Ascending aorta (tissue), 2 donors: ENCODE measurements at places on chromosomes 11 and 22. TPM values are rescaled to one million over a fixed set of nuclear protein-coding genes. Genes with fewer than 3 reads are reported as not detected.

- no peaks in the 10 kb centered on the region for H3K27me3 ChIP-seq
- DNase-seq: peak; percentile 2
- H3K36me3 ChIP-seq: no peaks in the 10 kb centered on the region
Measured at GRCh38 chr11:120029321-120029720, 108.6 kb downstream of the TRIM29 start.

- peaks cover 25% of the 10 kb centered on the region for H3K4me1 ChIP-seq
- H3K27ac ChIP-seq: peak overlapping the region; percentile 62
- H3K4me3 ChIP-seq: no peak overlapping the region
- no peaks in the 10 kb centered on the region for H3K36me3 ChIP-seq
- no peak for DNase-seq
Measured at GRCh38 chr11:124676386-124676785, 2.7 kb downstream of the SPA17 start.

- H3K27me3 ChIP-seq: no peaks in the 10 kb centered on the region
- no peak for DNase-seq
- H3K4me1 ChIP-seq: no peaks in the 10 kb centered on the region
- no peak overlapping the region for H3K27ac ChIP-seq
- no peaks in the 10 kb centered on the region for H3K36me3 ChIP-seq
Measured at GRCh38 chr22:17346578-17346977, 22.7 kb upstream of the CECR2 start.

DNA sequence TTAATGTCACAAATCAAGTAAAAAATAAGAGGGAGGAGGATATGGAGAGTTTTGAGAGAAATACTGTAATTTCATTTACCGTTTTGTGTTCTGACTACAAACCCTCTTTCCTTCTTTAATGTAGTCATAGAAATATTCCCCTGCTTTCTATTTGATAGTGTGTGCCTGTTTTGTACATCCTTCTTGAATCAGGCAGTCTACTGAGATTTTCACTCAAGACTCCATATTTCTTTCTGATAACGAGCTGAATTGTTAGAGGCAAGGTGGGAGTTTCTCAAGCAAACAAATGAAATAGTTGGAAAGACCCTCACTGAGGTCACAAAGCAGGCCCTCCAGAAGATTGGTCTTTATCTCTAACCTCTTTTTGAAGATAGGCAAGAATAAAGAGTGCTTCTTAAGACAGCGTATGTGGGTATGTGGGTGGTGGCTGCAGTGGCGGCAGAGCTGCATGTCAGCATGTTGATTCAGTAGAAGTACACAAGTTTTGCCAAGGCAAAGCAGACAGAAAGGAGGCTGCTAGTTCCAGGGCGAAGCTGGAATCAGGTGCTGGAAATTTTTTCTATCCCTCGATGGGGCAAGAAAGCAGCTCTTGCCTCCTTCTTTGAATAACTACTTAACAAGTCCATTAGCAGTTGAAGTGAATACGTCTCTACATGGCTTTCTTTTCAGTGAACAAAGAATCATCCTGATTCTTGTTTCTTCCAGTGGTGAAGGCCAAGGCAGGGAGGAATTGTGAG is 164.2 kb downstream of the FAM76B start:
- H3K4me1 ChIP-seq: no peaks in the 10 kb centered on the region
- no peak overlapping the region for H3K27ac ChIP-seq
- no peak overlapping the region for H3K4me3 ChIP-seq
- no peaks in the 10 kb centered on the region for H3K27me3 ChIP-seq
- no peak for DNase-seq
- no peaks in the 10 kb centered on the region for H3K36me3 ChIP-seq

DNA sequence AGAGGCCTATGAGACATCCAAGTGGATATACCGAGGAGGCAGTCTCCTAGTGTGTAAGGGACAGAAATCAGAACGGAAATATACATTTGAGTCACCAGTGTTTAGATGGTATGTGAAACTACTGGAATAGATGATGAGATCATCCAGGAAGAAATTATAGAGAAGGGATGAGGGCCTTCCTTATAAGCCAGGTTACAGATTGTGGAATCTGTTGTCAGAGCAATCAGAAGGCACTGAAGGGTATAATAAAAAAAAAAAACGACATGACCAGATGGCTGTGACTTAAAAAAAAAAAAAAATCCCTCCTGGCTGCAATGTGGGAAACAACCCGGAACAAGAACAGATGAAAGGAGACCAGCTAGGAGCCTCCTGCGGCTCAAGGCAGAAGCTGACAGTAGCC is 2.7 kb downstream of the MAJIN start:
- H3K27ac ChIP-seq: no peak overlapping the region
- no peak for DNase-seq
- no peaks in the 10 kb centered on the region for H3K27me3 ChIP-seq
- no peaks in the 10 kb centered on the region for H3K36me3 ChIP-seq
- H3K4me3 ChIP-seq: no peak overlapping the region
- H3K4me1 ChIP-seq: peaks cover 4% of the 10 kb centered on the region

DNA sequence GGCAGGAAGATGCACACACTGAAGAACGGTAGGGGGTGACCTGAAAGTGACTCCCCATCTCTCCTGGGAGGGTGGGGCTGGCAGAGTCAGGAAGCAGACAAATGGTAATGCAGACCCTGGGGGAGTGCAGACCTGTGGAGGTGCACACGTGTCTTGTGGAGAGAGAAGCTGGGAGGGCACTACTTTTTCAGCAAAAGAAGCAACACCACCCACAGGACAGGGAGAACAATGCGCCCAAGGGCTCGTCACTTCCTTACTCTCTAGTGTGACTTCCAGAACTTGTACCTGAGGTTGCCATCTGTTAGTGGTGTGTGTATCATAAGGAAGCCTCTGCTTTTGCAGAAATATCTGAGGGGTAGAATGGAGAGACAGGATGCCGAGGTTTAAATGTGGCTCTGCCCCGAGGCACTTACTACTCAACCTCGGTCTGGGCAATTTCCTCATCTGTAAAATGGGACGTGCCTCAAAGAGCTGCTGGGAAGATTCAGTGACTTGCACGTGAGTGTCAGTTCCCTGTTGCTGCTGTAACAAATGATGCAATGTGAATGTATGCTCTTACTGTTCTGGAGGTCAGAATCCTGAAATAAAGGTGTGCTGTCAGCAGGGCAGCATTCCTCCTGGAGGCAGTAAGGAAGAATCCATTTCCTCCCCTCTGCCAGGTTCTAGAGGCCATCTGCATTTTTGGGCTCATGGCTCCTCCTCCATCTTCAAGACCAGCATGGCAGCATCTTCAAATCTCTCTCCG is 323.4 kb downstream of the SHANK2 start:
- DNase-seq: no peak
- H3K4me1 ChIP-seq: no peaks in the 10 kb centered on the region
- no peak overlapping the region for H3K4me3 ChIP-seq
- H3K36me3 ChIP-seq: no peaks in the 10 kb centered on the region
- H3K27ac ChIP-seq: no peak overlapping the region
- no peaks in the 10 kb centered on the region for H3K27me3 ChIP-seq

Gene TXNRD2
- 46.0 TPM for total RNA-seq

GRCh38 chr22:29742326-29742725 is 22.5 kb downstream of the CABP7 start:
- no peak overlapping the region for H3K27ac ChIP-seq
- no peaks in the 10 kb centered on the region for H3K4me1 ChIP-seq
- DNase-seq: no peak
- H3K27me3 ChIP-seq: no peaks in the 10 kb centered on the region
- H3K36me3 ChIP-seq: peaks cover 39% of the 10 kb centered on the region

DNA sequence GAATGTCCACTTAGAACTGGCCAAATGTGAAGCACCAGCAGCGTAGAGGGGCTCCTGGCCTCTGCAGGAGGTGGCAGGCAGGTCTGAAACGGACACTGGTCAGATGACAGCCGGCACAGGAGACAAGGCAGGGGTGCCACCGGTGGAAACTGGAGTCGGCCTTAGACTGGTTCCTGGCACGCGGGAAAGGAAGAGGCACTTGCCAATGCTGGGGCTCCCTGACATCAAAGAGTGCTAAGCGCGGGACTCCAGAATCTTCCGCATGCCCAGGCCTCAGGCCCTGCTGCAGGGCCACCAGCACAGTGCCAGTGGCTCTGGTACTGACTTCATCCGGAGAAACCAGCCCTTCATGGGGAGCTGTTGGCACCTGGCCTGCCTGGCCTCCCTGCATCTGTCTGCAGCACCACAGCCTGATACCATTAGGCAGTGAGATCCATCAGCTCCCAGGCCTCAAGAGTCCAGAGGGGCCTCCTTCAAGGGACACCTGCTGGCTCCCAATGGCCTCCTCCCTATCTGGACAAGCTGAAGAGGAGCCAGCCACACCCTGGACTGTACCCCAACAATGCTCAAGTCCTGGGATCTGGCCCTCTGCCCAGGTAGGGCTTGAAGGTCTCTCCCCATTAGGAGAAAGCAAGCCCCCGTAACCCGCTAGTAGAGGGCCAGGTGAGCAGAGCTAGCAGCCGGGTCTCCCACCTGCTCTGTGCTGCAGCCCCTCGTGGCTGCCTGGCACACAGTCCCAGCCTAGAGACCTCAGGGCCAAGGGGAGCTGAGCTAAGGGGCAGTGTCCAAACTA is 29.7 kb upstream of the GNB1L start:
- H3K4me3 ChIP-seq: no peak overlapping the region
- peak; percentile 60 for DNase-seq
- no peaks in the 10 kb centered on the region for H3K27me3 ChIP-seq
- peaks cover 12% of the 10 kb centered on the region for H3K4me1 ChIP-seq
- H3K36me3 ChIP-seq: peaks cover 4% of the 10 kb centered on the region
- H3K27ac ChIP-seq: no peak overlapping the region

DNA sequence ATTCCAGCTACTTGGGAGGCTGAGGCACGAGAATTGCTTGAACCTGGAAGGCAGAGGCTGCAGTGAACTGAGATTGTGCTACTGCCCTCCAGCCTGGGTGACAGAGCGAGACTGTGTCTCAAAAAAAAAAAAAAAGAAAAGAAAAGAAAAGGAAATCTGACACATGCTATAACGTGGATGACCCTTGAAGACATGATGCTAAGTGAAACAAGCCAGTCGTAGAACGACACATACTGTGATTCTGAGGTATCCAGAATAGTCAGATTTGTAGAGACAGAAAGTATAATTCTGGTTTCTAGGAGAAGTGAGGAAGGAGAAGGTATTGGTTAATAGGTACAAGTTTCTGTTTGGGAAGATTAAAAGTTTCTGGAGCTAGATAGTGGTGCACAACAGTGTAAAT is 6.7 kb upstream of the APOA5 start:
- H3K27me3 ChIP-seq: no peaks in the 10 kb centered on the region
- no peak for DNase-seq
- no peak overlapping the region for H3K4me3 ChIP-seq
- H3K27ac ChIP-seq: no peak overlapping the region
- no peaks in the 10 kb centered on the region for H3K36me3 ChIP-seq

GRCh38 chr11:68838572-68838964 is 3.1 kb downstream of the CPT1A start:
- peak overlapping the region; percentile 55 for H3K4me3 ChIP-seq
- H3K4me1 ChIP-seq: peaks cover 61% of the 10 kb centered on the region

Gene INPPL1
- 76.0 TPM for total RNA-seq

Gene OR52A1
- total RNA-seq: not detected

DNA sequence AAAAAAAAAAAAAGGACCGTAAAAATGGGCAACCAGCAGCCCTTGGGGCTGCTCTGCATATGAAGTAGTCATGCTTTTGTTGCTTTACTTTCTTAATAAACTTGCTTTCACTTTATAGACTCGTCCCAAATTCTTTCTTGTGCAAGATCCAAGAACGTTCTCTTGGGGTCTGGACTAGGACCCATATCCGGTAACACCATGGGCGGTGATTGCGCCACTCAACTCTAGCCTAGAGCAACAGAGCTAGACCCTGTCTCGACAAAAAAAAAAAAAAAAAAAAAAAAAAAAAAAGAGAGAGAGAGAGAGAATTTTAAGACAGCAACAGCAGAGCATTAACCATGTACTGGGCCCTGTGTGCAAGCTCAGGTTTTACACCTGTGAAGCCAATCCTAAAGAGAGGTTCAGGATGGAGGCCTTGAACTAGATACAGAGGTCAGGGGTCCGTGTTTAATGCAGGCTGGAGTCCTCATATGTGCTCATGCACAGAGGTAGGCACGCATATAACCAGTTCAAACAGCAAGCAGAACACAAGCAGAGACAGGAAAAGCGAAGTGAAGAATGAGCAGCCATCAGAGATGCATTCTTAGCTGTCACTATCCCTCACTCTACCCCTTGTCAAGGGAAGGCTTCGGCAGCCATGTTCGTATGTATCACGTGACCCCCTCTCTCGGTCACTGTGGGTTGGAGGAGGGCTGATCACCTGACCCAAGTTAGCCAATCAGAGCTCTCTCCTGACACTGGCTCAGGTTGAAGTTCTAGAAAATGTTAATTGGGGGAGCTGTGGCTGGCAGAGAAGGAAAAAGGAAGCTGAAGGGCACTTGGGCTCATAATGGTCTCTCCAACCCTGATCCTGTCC is 16.7 kb upstream of the SYT12 start:
- no peaks in the 10 kb centered on the region for H3K36me3 ChIP-seq
- H3K27me3 ChIP-seq: no peaks in the 10 kb centered on the region
- H3K4me3 ChIP-seq: no peak overlapping the region
- DNase-seq: no peak
- no peak overlapping the region for H3K27ac ChIP-seq

DNA sequence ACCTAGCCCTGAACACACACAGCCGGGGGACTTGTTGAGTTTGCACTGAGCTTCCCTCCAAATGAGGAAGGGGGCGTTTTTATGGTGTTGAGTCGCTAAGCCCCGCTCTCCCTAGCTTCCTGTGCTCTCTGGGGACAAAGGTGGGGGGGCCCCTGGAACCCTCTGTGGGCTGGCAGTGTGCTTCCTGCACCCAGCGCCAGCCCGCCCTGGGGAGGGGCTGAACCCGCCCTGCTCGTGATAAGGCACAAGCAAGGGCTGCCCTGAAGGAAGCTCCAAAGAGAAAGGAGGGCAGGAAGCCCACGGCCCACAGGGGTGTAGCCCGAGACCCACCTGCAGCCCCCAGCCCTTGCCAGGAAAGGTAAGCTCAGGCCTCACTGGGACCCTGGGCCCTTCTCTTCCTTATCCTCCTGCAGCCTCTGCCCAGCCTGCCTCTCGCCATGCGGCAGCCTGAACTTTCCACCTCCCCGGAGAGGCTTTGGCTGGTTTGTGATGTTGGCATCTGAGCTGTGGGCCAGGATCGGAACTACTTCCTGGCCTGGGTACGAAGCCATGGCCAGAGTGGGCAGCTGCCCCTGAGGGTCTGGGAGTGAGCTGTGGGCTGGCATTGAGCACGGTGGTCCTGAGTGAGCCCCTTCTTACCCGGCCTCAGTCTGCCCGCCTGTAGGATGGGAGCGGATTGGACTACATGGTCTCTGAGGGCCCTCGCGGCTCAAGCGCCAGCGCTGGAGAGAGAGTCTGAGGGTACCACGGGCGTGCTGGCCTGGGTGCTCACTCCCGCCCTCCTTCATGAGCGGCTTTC is at the start of gene FERMT3:
TSS of gene FERMT3 (plus strand) at position 265 of the 799 bp plus-strand sequence. CDS start 644 bp downstream, outside the sequence.
- H3K4me3 ChIP-seq: peak within 1 kb of the TSS; percentile 50
- no peaks in the 10 kb centered on the region for H3K27me3 ChIP-seq
- H3K4me1 ChIP-seq: no peaks in the 10 kb centered on the region

GRCh38 chr11:41256041-41256440 is 203.4 kb downstream of the LRRC4C start:
- no peak overlapping the region for H3K27ac ChIP-seq
- H3K27me3 ChIP-seq: no peaks in the 10 kb centered on the region
- no peaks in the 10 kb centered on the region for H3K4me1 ChIP-seq
- no peak overlapping the region for H3K4me3 ChIP-seq
- H3K36me3 ChIP-seq: no peaks in the 10 kb centered on the region

GRCh38 chr22:37299969-37300509 is 17.7 kb downstream of the CYTH4 start:
- no peaks in the 10 kb centered on the region for H3K4me1 ChIP-seq
- H3K36me3 ChIP-seq: no peaks in the 10 kb centered on the region
- H3K27ac ChIP-seq: no peak overlapping the region

Gene CD6
- total RNA-seq: not detected

Gene NAALAD2
- not detected for total RNA-seq

- H3K36me3 ChIP-seq: no peaks in the 10 kb centered on the region
- no peaks in the 10 kb centered on the region for H3K27me3 ChIP-seq
- H3K4me1 ChIP-seq: peaks cover 14% of the 10 kb centered on the region
- peak overlapping the region; percentile 10 for H3K27ac ChIP-seq
- no peak for DNase-seq
Measured at GRCh38 chr22:40709752-40710413, 30.6 kb downstream of the MCHR1 start.
